ENCODE measurements at places on chromosomes 7 and 10.

GRCh38 chr10:132591166-132591971, 53.8 kb downstream of the INPP5A start:
- peak; percentile 91 for DNase-seq

DNA sequence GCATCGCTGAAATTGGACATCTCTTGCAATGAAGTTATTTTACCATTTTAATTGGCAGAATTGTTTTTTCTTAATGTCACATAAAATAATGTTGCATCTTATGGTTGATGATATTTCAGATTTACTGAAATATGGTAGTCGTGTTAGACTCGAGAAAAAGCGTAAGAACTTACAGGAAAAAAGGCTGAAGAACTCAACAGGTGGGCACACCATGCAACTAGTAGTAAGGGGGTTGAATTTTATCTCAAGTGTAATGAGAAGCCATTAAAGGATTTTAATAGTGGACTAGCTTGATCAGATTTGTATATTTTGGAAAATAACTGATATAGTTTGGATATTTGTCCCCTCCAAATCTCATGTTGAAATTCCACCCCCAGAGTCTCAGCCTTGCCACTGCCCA, 41.1 kb downstream of the MSRB2 start:
- DNase-seq = no peak

GRCh38 chr7:21869785-21870402, 75.8 kb downstream of the CDCA7L start:
- no peak for DNase-seq

- DNase-seq = no peak
These were observed 648.3 kb downstream of the TNS3 start for GRCh38 chr7:46933596-46933995.

GRCh38 chr10:52115823-52116222, 198.3 kb upstream of the DKK1 start:
- no peak for DNase-seq

DNA sequence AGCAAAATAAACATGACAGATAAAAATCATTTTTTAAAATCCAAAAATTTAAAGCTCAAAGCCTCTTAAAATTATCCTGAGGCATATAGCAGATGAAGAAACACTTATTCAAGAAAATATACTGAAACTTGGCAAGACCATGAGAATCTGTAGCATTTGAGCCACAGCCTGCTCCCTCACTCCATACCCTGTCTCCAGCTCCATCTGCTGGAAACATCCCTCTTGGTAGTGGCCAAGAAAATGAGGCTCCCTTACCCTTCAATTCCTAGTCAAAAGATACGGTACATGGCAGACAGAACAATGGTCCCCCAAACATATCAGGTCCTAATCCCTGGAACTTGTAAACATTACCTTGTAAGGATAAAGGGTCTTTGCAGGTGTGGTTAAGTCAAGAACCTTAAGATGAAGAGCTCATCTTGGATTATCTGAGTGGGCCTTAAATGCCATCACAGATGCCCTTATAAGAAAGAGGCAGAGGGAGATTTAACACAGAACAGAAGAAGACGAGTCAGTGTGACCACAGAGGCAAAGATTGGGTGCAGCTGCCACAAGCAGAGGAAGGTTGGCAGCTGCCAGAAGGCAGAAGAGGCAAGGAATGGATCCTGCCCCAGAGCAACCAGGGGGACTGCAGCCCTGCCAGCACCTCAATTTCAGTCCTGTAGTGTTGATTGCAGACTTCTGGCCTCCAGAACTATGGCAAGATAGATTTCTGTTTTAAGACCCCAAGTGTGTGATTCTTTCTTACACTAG, 149.4 kb downstream of the ZNF248 start:
- no peak for DNase-seq

Measured in coronary artery (tissue), 2 donors.